Stimulated activated CD8-positive, alpha-beta memory T cell treated with anti-CD3 and anti-CD28 coated beads, Interleukin-15, amount 100 ng/mL, for 24 hours (primary cell): ENCODE measurements at places on chromosomes 2 and 18.

DNA sequence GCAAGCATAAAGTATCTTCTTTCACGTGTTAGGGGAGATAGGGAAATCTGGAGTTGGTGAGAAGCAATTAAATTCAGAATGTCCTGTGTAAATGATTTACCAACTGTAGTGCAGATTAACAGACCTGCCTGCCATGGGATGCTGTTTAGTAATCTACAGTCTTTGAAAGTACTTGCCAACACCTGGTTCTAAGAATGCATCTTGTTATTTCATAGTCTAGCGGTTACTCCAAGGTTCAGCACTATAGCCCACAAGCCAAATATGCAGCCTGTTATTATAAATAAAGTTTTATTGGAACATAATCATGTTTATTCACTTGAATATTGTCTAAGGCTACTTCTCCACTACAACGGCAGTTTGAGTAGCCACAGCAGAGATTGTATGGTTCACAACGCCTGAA is 100.8 kb downstream of the OSBPL6 start:
- no peak for DNase-seq

DNA sequence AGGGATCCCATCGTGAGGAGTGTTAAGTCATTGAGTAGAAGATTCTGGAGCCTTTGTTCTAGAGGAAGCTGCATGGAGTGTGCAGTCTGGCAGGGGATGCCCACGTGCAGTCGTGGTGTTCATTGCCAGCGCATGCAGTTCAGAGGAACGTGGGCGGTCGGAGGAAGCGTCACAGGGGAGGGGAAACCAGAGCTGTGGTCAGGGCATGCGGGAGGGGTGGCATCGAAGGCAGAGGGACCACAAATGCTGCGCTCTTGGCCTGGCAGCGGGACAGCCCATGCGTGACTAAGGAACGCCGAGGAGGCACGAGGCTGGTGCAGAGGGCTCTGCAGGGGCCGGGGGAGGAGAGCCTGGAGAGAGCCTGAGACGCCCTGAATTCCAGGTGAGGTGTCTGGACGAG is 141.1 kb downstream of the KLHL29 start:
- no peak for DNase-seq

DNA sequence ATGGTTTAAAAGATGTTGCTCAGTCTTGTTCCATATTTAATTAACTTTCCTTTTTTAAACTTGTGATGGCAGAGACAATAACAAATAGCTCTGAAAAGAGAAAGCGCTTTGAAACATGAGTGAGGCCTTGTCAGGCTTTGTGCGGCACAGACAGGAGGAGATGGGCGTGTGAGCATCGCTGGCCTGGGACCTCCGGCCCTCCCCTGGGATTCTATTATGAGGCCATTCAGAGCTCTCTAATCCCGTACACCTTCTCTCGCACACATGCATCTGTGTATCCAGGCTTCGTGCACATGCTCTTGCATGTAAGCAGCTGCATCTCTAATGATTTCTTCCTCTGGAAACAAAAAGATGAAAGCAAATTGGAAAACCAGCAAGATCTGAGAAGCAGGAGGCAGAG is 313.7 kb downstream of the ZNF521 start:
- no peak for DNase-seq

- no peak for DNase-seq
Measured at GRCh38 chr18:77145364-77145901, 12.8 kb upstream of the MBP start.

DNA sequence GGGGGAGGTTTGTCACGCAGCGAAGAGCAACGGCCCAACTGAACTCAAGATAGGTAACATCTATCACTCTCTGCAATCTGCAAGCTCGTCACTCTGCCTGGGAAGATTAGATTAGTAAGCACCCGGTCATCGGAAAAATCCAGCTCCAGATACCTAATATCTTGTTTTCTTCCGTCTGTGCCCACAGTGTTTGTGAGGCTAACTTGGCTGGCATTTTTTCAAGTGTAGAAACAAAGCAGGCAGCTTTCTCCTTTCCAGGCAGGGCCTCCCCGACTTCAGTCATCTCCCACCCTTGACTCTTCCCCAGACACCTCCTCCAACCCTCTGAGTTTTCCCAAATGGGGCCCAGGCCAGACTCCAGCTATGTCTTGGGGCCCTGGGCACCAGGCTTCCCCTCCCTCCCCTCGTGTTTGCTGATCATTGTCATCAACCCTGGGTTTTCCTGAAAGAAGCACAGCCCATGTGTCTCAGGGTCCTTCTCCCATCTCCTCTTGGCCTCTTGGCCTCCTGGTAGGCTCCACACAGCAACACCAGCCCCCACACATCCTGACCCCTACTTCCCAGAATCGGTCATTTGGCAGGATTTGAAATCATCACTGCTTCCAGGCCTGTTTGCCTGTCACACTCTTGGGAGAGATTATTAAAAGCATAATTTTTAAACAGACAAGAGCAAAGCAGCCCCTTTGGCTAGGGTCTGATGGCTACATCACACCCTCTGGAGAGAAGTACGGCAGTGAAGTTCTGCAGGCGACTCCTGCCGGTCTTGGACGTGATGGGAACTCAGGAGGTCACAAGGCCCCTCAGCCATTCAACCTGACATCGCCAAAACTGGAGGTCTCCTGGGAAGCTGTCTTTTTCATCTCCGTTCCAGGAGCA is 144.9 kb upstream of the ID2 start:
- DNase-seq = no peak
